ENCODE measurements at places on chromosomes 6 and 20.

DNA sequence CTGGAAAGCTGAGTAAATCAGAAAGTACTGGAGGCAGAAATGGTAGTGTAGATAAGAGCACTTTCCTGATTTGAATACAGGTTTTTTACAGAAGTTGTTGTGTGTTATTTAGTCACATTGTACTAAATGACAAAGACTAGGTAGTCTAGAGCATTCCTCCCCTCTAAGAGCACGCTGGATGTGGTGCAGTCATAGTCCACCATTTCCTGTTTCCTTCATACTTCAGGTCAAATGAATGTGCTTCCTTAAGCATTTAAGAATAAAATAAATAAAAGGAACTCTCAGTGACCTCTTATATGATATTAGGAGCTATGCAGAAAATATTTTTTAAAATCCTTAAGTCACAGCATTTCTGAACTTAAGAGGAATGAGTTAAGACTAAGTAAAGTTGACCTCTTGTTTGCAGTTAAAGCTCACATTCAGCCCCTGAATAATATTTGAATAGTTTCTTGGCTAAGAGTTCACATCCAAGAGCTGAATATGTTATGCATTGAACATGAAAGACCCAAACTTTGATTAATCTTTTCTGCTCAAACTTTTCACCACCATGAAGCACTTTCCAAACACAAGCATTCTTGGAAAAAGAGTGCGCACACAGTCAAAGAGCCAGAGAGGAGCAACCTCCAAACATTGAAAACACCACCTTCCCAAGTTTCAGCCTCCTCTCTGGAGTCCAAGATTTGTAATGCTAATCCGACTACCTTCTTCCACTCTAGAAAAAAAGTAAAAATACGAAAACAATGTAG, 53.4 kb upstream of the TMEM30A start:
- no peak for DNase-seq

DNA sequence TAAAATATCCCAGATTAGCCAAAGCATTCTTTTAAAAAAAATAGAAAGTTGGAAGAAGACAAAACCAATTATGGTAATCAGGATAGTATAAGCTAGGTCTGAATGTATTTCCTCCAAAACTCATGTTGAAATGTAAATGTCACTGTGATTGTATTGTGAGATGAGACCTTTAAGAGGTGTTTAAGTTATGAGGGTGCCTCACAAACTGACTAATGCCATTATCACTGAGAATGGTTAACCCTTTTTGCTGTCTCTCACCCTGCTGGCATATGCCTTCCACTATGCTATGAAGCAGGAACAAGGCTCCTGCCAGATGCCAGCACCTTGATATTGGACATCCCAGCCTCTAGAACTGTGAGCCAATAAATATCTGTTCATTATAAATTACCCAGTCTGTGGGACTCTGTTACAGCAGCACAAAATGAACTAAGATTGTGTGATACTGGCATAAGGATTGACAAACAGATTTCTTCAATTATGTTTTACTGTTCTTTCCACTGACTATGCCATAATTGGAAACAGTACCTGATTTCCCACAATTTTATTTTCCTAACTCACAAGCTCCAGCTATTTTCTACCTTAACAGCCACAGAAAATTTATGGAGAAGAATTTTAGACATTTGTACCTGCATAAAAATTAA, 63.8 kb downstream of the IBTK start:
- DNase-seq, result no peak

GRCh38 chr6:39214846-39215639, 14.2 kb downstream of the KCNK5 start:
- no peak for DNase-seq

GRCh38 chr6:149364557-149364956, 35.5 kb upstream of the SUMO4 start:
- no peak for DNase-seq

- DNase-seq, result no peak
Measured at GRCh38 chr6:119255492-119255891, 94.1 kb downstream of the MAN1A1 start.
